Astrocyte of the hippocampus (primary cell): ENCODE measurements at places on chromosomes 5 and 9.

DNA sequence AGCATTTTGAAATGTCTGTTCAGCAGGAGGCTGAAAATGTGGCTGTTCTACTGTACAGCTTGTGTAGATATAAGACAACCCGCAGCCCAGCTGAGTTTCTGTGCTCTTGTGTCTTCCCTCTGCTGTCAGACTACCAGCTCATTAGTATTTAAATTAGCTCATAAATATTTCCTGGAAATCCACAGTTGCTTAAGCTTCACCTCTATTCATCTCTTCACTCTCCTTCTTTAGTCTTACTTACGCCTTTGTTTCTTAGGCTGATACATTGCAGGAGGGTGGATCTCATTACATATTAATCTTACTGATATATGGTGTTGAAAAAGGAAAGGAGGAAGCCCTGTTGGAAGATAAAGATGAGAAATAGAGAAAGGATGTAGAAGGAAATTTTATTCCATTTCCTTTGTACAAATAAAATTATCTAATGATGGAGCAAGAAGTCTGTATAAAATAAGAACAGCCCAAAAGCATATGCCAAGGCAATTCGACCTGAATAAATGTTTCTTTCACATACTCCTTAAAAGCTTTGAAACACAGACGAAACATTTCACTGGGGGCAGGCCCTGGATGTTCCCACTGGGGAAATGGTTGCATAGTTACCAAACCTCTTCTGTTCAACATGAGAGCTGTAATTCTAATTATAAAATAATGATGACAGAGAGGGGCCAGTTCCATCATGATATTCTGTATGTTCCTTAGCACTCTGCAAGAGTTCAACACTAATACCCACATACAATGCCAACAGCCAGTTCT is 111.8 kb upstream of the APC start:
- DNase-seq, result no peak

DNA sequence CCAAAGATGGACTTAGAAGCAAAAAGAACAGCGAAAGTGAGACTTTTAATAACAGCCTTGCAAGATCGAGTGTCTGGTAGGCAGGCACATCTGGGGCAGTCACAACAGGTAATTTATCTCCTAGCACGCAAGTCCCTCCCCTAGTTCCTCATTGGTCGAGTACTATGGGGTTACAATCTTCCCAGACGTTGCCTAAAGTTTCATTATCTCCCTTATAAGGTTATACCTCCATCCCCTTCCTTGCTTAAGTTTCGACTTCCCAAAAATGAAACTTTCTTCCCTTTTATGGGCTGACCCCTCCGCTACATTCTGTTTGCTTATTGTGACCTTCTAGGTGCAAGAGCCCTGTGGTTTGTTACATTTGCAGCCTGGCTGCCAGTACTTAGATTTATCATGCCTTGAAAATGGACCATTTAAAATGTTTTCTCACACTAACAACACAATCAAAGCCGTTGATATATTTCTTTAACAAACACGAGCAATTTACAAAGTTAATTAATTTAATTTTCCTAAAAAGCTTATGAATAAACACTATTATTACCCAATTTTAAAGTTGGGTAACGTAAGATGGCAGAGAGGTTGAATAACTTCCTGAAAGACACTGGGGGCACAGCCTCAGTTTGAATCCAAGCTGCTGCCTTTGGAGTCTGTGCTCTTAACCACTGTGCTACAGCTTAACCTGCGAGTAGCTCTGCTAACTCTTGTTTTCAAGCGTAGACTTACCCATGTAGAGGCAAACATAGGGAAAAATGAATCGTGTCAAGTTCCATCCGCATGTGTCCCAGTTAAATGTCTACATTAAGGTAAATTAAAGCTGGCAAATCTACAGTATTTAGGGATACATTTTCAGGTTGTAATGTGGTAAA is 91.7 kb downstream of the EDIL3 start:
- DNase-seq, result no peak

DNA sequence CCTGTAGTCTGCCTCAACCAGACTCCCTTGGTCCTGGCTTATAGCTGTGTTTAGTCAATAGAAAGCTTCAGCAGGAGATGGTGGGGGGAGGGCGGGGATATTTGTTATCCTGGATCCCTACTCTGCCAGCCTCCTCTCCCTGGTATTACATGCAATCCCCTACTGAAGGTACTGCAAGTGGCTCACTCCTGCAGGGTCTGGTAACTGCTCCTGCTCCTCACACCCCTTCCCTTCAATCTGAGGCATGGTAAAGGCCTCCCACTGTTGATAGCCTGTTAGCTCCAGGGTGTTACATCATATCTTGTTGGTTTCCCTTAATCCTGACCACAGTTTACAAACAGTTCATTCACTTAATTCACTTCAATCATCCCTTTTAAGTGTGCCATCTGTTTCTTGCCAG is 137.5 kb downstream of the AP3B1 start:
- no peak for DNase-seq

DNA sequence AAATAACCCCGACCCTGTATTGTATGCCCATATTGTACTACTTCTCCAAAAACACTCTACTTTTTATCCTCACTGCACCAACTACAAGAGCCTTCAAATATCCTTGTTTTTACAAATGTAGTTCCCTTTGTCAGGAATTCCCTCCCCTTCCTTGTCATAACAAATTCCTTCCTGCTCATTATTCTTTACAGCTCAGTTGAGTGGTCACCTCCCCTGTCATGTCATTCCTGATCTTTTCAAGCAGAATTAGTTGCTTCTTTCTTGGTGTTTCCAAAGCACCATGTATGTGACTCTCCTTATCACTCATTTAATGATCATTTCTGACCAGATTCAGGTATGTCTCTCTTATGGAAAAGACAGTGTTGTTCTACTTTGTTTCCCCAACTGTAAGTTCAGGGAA is 194.2 kb upstream of the SMC2 start:
- no peak for DNase-seq

- DNase-seq, result peak; percentile 82
Observed at GRCh38 chr9:121498150-121498486, 1.5 kb downstream of the GGTA1 start.

DNA sequence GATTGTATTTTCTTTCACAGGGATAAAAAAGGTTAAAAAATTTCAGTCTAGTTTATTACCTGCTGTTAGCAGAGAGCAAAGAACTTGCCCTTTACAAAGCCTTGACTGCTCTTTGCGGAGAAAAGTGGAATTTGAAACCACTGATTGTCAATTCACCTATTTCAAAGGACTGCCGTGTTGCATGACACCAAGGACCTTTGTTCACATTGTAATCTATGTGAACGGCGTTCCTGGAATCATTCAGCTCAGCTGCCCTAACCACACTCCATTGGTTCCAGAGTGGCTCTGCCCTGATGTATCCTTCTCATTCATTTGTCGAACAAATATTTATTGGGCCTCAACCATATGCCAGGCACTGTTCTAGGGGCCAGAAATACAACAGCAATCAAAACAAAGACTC is 377.5 kb upstream of the RFX3 start:
- no peak for DNase-seq

GRCh38 chr5:66367814-66368541 is 223.9 kb downstream of the SREK1 start:
- DNase-seq, result no peak

DNA sequence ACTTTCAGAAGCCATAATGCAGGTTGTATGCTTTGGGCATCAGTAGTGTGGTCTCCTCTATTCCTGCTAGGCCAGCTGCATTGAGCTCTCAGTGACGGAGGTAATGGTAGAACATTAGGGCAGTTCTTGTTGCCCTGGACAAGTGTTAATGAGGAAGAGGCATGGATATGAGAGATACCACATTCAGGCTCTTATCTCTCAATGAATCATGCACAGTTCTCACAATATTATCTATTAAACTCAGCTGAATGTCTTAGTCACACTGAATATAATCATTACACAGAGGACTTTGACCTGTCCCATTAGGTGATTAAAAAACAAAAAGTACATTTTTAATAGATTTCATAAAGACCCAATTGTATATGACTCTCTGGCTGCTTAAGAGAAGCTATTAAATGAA is 76.6 kb upstream of the SSBP2 start:
- DNase-seq, result no peak

- DNase-seq, result peak; percentile 63
Observed at GRCh38 chr9:33676746-33677505, 118.4 kb upstream of the PRSS3 start.

DNA sequence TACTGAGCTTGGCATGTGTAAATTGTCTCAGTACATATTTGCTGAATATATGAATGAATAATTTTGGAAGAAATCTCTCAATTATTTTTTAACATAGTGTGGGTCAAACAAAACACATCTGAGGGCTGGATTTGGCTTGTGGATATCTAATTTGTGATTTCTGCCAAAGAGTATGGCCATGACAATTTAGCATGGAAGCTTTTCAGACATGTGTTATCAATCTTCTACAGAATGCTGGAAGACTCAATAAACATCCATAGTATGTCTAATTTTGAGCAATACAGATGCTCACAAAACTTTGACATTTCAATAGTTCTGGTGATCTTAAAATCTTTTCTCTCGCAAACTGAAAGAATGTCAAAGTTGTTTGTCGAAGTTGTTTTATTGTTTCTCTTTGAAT is 214.1 kb upstream of the ANKH start:
- DNase-seq, result no peak

- DNase-seq, result peak; percentile 6
Observed at GRCh38 chr9:72092820-72093219, 32.4 kb upstream of the C9orf57 start.

GRCh38 chr5:155148694-155149093 is 135.1 kb downstream of the KIF4B start:
- no peak for DNase-seq

DNA sequence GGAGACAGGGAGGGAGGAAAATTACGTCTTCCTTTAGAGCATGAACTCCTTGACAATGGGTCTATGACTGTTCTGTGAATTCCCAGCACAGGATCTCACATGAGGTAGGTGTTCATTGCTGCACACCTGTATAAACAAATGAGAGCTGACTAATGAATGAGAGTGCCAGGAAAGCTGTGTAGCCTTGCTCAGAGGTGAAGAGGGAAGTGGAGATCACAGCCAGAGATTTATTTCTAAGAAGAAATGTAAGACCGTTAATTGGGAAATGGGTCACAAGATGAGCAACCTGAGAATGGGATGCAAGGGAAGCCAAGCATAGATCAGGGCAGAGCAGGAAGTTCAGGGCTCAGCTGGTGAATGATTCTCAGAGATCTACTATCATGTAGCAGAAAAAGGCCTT is 295.1 kb downstream of the CDK5RAP2 start:
- no peak for DNase-seq

DNA sequence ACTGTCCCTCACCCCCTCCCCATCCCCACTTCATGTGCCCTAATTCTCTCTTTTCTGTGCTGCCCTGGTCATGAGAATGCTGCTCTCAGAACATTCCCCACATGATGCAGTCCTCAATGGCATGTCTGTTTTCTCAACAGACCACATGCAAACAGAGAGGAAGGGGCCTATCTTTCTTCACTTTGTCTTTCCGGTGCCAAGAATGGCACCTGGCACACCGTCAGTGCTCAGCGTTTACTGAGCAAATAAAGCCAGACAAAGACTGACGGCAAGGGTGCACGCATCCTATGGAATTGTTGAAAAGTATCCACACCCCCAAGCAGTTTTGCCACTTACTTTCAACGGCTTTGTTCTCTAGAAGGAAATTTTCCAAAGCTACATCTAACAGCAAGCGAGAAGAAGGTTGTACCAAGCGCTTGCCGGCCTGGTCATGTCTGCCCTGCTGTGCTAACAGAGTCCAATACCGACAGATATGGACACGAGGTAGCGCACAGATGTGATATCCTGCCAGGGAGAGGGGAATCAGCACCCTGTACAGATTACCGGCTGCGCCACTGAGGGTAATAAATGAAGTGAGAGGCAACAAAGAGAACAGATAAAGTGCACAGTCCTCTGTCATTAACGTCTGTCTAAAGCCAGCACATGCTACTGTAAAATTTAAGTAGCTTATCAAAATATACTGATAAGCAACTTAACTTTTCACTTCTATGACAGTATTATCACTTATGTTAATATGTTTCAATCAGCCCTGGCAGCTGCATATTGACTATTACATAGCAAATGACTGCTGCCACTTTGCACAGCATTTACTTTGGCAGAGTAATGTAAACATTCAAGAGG is 251.7 kb downstream of the DENND1A start:
- DNase-seq, result peak; percentile 37

GRCh38 chr5:172235827-172236736 is 42.1 kb downstream of the EFCAB9 start:
- peak; percentile 4 for DNase-seq

DNA sequence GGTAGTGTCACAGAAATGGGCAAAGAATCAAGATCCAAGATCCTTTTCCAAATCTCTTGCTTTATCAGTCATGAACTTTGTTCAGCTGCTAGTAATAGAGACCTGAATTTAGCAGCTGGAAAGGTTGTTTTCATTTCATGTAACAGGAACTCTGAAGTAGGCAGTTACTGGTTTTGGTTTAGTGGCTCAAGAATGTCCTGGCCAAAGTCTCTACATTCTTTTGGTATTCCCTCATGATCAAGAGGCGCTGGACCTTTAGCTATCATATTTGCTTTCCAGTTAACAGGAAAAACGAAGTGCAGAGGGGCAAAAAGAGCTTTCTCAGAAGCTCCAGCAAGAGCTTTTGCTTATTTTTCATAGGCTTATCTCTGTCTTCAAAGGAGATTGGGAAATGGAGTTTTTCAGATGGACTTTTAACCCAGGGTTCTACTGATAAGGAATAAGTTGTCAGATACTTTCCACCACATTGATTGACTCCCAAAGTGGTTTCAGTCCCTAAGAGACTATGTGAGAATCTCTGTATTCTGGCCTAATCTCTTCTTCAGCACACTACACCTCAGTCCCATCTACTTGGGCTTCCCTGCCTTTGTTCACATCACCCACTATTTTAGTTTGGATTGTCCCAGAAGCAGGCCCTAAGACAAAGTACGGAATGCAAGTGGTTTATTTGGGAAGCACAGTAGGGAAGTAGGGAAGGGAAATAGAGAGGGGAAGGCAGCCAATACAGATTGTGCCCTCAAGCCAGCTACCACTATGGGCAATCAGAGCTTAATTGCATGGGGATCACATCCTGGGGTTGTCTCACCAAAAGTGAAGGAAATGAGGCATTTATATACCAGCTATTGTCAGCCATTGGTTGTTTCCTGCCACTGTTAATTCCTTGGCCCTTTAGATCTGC is 359.3 kb downstream of the LRRC70 start:
- DNase-seq, result peak; percentile 77

GRCh38 chr9:123365287-123365880 is 9.4 kb downstream of the CRB2 start:
- no peak for DNase-seq

DNA sequence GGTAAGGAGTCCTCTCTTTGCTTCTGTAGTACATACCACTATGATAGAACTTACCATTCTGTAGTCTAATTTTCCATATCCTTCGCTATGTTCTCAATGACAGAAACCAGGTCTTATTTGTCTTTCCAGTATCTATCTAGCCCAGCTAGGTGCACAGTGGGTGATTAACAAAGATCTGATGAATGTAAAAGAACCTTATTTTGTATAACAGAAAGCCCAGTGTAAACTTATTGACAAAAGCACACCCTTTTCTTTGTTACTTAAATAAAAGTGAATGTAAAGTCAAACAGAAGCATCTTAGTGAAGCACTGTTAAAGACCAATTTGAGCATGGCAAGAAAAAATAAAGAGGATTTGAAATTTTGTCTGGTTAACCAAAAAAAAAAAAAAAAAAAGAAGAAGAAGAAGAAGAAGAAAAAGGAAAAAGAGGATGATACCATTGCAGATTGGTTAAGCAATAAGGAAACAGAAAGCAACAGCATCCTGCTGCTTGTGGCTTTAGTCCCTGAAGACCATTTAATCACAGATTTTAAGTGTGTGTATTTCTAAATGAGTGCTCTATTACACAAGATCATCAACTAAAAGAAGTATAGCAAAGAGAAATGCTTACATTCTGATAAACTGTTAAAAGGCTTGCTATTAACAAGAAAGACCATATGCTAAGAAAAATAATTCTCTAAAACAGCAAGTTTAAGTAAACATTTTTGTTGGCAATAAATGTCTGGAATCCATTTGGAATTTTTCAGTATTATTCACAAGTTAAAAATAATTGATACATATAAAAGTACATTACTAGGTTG is 21.2 kb downstream of the MEGF9 start:
- DNase-seq, result no peak
